ENCODE measurements at places on chromosomes 2 and 18.

- DNase-seq = peak; percentile 16
Measured at GRCh38 chr2:229818230-229818629, 103.6 kb downstream of the TRIP12 start.

- DNase-seq = peak; percentile 82
Measured at GRCh38 chr2:10036095-10036884, 7.1 kb upstream of the KLF11 start.

DNA sequence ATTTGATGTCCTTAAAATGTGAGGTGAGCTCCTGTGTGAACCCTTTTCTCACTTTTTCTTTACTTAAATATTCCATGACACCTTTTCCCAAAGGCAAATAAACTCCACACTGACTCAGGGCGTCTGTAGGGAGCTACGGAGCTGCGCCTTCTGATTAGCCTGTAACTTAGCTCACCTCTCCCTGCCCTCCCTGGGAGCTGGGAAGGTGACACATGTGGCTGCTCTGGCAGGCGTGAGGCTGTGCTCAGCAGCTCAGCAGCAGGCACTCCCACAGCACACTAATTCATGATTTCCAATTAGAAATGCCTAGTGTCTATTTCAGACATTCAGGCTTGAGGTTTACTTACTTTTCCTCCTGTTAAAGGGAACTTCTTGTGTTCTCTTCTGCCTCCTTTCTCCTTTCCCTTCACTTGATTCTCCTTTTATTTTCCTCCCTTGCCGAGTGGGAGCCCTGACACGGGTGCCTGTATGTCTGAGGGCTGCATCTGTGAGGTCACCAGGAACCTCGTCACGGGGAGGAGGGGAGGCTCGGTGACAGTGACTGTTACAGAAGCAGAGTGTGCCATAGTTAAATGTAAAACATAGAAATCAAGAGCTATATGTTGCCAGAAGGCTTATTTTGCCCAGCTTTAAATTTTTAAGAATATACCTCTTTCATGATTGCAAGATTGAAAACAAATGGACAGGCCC lies 437.1 kb downstream of the DCDC2C start:
- DNase-seq = no peak

GRCh38 chr18:49098386-49098785 lies 147.6 kb upstream of the SMAD7 start:
- DNase-seq = no peak

GRCh38 chr2:70526126-70526525 lies 27.5 kb downstream of the TGFA start:
- DNase-seq = no peak

DNA sequence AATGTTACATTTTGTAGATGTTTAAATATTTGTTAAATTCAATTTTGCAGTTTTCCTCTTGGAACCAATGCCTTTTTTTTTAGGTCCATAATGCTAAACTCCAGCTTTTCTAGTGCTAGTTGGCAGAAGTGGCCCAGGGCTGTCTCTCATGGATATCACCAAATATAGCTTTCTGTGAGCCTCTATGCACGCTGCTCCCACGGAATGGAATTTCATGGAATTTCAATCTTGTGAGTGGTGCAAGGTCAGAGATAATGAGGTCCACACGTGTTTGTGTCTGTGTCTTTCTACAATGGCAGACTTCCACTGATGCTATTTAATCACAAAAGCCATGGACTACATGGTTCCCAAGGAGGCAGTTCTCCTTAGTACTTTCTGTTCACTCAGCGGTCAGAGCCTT lies 191.5 kb upstream of the PARD3B start:
- DNase-seq = no peak

- DNase-seq = no peak
Measured at GRCh38 chr2:99961196-99961913, 181.0 kb downstream of the AFF3 start.

- peak; percentile 81 for DNase-seq
Measured at GRCh38 chr2:226673314-226673723, 126.3 kb downstream of the IRS1 start.

GRCh38 chr2:101873543-101873942 lies 118.2 kb upstream of the IL1R2 start:
- no peak for DNase-seq

- no peak for DNase-seq
Measured at GRCh38 chr2:222698276-222698675, 26.8 kb downstream of the MOGAT1 start.

- no peak for DNase-seq
Measured at GRCh38 chr2:230347659-230348305, 20.8 kb downstream of the SP140L start.

DNA sequence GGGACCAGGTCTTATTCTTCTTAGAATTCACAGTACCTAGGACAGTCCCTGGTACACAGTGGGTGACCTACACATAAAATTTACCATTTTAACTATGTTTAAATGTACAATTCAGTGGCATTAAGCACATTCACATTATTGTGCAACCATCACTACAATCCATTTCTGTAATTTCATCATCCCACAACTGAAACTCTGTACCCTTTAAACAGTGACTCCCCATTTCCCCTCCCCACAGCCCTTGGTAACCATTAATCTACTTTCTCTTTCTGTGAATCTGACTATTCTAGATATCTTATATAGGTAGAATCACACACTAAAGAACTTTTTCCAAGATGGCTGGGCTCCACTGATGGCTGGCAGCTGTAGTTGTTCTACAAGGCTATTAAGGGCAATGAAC lies 41.6 kb downstream of the GFPT1 start:
- DNase-seq = no peak

- DNase-seq = no peak
Measured at GRCh38 chr2:229650901-229651300, 63.5 kb downstream of the DNER start.

DNA sequence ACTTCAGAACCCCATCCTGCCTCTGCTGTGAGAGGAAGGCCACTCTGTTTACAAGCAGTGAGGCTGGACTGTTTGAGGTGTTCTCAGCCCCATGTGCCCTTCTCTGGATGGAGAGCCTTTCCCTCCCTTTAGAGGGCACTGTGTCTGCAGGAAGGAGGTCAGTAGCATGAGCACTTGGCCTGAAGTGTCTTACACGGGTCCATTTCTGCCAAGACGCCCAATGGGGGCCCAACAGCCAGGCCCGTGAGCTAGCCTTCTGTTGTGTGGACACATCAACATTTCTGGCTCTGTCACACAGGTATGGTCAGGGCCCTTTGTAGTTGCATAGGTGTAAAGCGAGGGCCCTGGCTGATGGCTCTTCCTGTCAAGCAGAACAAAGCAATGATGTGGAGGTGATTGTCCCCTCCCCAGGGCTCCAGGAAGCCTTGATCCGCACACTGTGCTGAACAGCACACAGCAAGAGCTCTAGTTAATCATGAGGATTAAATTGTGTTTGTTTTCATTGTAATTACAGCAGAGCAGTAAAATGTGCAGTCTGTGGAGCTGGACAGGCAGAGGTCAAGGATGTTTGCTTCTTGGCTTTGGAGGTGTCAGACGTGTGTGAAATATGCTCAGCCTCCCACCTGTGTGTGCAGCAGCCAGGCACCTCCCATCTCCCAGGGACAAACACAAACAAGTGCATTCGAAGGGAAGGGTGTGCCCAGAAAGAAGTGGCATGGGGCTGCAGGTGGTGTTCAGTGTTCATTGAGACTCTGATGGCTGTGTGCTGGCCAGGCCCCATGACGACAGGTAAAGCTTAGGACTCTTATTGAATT lies 132.1 kb downstream of the SH3RF3 start:
- DNase-seq = peak; percentile 6

DNA sequence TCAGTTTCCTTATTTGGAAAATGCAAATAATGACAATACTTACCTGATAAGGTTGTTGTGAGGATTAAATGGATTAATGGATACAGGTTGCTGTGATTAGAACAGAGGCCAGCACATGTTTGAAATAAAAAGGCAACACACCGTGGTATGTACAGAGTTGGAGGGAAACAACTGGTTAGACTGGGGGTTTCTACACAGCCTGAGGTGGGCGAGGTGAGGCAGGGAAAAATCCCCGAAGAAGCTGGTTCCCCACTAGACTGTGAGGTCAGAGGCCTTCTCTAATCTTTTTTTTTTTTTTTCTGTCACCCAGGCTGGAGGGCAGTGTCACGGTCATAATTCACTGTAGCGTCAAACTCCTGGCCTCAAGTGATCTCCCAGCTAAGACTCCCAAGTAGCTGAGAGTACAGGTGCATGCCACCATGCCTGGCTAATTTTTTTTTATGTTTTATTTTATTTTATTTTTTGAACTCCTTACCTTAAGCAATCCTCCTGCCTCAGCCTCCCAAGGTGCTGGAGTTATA lies 1.2 kb upstream of the E2F6 start:
- DNase-seq = no peak

DNA sequence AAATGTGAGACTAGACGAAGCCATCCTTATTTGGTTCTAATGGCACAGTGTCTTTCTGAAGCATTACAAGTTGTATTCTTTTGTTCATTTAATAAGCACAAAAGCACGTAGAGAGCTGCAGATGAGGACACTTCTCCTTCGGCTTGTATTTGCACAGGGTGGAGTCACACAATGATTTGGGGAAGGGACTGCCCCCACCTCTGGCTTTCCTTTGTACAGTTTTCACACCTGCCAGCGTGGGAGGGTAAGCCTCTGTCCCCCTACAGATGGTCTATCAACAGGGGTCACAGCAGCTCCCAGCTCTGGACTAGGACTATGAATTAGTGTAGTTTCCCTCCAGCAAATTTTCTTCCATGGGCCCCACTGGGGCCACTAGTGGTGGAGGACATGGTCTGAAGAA lies 108.2 kb upstream of the KLHL14 start:
- no peak for DNase-seq

DNA sequence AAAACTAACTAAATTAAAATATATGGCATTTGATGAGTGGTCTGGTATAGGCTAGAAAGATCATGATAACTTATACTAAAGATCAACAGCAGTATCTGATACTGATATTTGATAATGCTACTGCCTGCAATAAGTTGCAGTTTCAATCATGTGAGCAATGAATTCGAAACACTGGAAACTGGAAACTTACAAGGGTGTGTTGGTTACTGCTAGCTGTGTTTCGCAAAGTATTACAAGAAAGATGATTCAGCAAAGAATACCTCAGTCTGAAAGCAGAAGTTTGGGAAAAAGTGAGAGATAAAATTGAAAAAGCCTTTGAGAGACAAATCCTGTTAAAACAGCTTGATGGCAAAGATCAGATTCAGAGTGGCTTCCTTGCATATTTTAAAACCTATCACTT lies 294.5 kb downstream of the CCDC178 start:
- no peak for DNase-seq

DNA sequence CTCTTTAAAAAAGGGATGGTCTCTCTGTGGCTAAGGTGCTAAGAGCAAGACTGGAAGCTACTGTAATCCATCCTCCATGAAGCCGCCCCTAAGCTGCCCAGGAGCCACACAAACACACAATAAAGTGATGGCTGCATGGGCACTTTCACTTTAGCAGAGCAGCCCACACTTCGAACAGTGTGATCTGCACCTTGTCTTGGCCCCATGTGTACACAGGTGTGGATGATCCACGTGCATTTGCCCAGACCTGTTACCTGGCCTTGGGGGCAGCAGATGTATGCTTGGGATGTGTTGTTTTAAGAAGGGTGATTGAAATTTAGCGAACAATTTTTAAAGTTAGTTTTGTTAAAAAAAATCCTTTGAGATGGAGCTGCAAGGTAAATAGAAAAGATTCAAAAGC lies 39.9 kb downstream of the TMEM178A start:
- DNase-seq = no peak

DNA sequence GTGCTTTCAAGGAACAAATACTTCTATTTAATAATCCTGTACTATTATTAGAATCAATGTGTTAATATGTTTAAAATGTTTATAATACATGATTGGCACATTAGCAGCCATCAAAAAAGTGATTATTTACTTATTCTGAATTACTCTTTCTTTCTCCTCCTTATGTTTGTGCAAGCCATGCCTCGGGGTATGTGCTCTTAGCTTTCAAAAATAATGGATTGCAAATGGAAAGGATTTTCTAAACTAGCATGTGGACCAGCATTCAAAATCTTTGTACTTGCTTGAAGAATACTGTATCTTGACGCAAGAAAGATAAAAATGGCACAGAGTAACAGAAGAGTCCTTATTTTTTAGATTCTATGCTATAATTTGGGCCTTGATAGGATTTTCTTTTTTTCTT lies 156.5 kb downstream of the CDH7 start:
- DNase-seq = no peak

- no peak for DNase-seq
Measured at GRCh38 chr2:176455816-176456291, 186.6 kb downstream of the MTX2 start.

DNA sequence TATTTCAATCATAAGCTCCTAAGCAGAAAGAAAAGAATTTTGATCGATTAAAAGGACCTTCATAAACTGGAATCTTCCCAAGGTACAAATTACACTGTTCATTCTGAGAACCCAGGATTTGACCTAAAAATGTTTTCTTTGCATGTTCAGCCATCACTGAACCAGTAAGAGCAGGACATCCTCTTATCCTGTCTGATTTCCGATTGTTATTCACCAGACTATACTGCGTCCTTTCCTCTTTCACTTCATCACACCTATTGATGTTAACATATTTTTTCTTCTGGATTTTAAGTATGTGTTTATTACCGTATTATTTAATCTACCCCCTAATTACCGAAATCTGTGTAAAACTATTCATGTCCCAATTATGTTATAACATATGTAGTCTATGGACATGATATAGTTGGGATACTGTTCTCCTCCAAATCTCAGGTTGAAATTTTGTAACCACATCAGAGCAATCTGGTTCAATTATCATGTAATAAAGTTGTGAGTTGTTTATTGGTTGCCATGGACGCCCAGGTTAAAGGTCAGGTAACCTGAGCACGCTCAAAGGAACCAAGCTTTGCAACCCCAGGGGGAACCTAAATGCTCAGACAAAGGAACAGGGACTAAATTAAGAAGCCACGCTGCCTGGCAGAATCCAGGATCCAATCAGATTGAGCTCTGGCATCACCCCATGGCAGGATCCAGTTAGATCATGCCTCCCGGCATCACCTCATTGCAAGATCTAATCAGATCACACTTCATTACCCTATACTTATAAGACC lies 11.6 kb upstream of the TBC1D8 start:
- no peak for DNase-seq

- DNase-seq = no peak
Measured at GRCh38 chr2:239910851-239911640, 114.1 kb downstream of the NDUFA10 start.

GRCh38 chr2:10240161-10240681 lies 62.5 kb upstream of the HPCAL1 start:
- DNase-seq = no peak

- DNase-seq = no peak
Measured at GRCh38 chr18:57841568-57841967, 38.5 kb upstream of the ATP8B1 start.

GRCh38 chr2:119753041-119753929 lies 6.4 kb upstream of the PTPN4 start:
- DNase-seq = peak; percentile 32

DNA sequence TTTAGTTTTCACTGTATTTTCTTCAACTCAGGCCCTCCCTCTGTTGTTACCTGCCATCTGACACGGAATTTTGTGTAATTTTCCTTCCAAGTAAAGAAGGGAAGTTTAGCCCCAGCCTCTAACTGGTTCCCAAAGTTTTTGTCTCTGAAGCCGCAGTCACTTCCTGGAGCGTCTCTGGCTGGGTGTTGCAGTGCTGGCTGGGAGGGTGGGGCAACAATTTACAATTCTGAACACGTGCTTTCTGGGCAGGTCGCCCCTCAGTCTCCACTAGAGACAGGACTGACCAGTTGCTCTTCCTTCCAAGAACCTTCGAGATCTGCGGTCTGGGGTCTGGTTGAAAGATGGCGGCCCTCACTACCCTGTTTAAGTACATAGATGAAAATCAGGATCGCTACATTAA lies 3.5 kb downstream of the CNDP2 start:
- peak; percentile 16 for DNase-seq
